CD4-positive, alpha-beta T cell treated with Interleukin-21 for 1 hour (primary cell): ENCODE measurements at places on chromosomes 4 and X.

DNA sequence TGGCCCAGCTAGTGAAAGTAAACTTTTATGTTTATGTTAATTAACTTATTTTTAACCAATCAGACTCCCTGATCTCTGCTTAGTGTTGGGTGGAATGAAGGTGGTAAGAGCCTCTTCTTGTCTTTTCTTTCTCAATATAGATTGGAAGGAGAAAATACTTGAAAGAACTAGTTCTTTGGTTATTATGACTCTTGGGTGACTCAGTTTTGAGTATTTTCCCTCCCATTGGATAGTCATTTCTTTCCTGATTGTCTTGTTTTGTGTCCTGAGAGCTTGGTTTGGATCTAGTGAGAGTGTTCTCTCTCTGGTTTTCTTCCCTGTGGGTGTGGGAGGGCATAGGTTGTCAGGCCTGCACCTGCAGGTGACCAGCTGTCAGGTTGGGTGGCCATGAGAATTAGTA, 172.0 kb upstream of the GLRA2 start:
- DNase-seq, result no peak

- no peak for DNase-seq
Measured at GRCh38 chr4:44777115-44777514, 50.8 kb upstream of the GNPDA2 start.

DNA sequence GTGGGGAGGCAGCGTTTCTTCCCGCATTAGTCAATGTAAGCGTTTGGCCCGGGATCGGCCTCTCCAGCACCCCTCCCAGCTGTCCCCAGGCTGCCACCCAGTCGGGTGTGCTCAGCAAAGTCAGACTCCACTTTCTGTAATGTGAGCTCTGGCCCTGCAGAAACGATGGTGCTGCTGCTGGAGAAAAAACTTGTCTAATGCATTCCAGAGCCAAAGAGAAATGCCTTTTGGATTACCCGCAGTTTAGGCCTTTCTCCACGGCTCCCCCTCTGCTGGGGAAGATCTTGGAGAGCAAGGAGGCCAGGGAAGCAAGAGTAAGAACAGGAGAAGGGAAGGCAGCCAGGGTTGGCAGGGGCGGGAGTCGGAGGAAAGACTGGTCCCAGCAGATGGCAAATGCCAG, 55.2 kb downstream of the ELF4 start:
- DNase-seq, result no peak

DNA sequence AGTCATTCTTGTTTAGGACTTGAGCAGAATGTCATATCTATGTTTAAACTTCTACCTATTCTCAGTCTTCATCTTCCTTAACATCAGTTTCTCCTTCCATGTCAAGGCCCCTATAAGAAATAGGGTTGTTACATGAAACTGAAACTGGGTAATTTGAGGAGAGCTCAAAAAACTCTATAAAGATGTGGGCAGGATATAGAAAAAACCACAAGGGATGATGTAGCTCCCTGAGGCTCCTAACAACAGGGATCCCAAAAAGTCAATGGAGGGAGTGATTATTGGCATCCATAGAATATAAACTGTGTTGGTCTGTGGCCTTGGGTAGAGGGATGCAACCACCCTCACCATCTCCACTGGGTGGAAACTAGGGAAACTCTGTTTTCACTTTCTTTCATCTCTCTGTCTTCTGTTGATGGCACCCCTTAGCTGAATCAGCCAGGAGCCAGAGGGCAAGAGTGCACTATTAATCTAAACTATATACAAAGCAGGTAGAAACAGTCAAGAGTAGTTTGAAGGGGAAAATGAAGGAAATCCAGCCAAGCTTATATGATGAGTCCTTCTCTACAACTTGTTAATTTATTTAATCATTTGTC, 27.6 kb downstream of the C4orf54 start:
- DNase-seq, result no peak

GRCh38 chr4:38669208-38669607, 5.2 kb downstream of the KLF3 start:
- peak; percentile 37 for DNase-seq

DNA sequence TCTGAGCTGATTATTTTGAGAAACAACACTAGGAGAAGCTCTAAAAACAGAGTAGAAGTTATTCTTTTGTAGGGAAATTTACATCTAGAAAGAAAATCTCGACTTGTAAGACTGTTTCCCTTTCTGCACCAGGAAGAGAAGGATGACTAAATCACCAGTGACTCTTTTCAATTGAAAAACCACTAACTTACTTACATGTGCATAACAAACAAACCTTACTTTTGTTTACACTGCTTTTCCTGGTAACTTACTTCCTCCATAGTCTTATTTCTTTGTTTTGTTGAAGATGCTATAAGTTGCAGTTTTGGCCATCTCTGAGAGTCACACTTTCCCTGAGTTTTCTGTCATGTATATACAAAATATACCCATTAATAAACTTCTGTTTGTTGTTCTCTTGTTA, 293.6 kb upstream of the FAT4 start:
- no peak for DNase-seq
